ENCODE measurements at places on chromosomes 12 and 14. TPM values are rescaled to one million over a fixed set of nuclear protein-coding genes. Genes with fewer than 3 reads are reported as not detected.

The FERMT2 gene
- total RNA-seq = 71.0 TPM

The MLF2 gene
- 66.7 TPM for total RNA-seq

The E2F7 gene
- total RNA-seq = 3.0 TPM

The SMCO3 gene
- 0.23 TPM for total RNA-seq

The GARIN6 gene
- not detected for total RNA-seq

The RASSF9 gene
- total RNA-seq = 1.2 TPM

The BHLHE41 gene
- 3.2 TPM for total RNA-seq

The ATP5MC2 gene
- 143 TPM for total RNA-seq

The SLCO1C1 gene
- not detected for total RNA-seq

The SLC6A12 gene
- 0.15 TPM for total RNA-seq

The LTBP2 gene
- total RNA-seq = 99.9 TPM

The INHBC gene
- not detected for total RNA-seq

The RND1 gene
- total RNA-seq = 5.6 TPM

The LRCOL1 gene
- not detected for total RNA-seq

The SMOC1 gene
- not detected for total RNA-seq

The DLGAP5 gene
- total RNA-seq = 9.2 TPM

The GUCY2C gene
- total RNA-seq = not detected

The SLC15A5 gene
- not detected for total RNA-seq

The PITPNM2 gene
- 2.5 TPM for total RNA-seq

The SEL1L gene
- 181 TPM for total RNA-seq

The PTCSC3 gene
- not detected for total RNA-seq

The MYL2 gene
- not detected for total RNA-seq

The NFATC4 gene
- 18.4 TPM for total RNA-seq

The SERPINA9 gene
- total RNA-seq = not detected

The UTP20 gene
- 4.1 TPM for total RNA-seq

The CIPC gene
- 8.3 TPM for total RNA-seq

The COA8 gene
- total RNA-seq = 2.8 TPM

The KRT82 gene
- total RNA-seq = not detected

The DDN gene
- total RNA-seq = not detected

The SMAGP gene
- total RNA-seq = 5.4 TPM

Measured in smooth muscle cell of the coronary artery (primary cell).